Right forelimb (tissue), 1 donor: ENCODE measurements at places on chromosomes 7 and 10.

DNA sequence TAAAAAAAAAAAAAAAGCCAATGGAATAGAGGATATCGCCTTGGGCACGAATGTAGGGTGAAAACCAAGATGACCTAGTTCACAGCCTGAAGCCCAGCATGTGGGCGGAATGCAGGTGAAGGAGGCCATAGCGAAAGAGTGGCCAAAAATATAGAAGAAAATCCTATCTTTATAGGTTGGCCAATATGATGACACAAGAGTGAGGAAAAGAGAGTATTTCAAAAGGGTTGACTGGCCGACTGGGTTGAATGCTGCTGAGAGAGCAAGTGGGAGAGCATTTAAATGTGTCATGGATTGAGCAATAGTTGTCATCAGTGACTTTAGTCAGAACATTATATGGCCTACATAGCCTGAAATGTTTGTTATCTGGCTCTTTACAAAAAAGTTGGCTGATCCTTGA lies 17.2 kb upstream of the GLI3 start:
- DNase-seq = no peak

- DNase-seq = no peak
These were observed 43.6 kb upstream of the R3HCC1L start for GRCh38 chr10:98090822-98091221.

DNA sequence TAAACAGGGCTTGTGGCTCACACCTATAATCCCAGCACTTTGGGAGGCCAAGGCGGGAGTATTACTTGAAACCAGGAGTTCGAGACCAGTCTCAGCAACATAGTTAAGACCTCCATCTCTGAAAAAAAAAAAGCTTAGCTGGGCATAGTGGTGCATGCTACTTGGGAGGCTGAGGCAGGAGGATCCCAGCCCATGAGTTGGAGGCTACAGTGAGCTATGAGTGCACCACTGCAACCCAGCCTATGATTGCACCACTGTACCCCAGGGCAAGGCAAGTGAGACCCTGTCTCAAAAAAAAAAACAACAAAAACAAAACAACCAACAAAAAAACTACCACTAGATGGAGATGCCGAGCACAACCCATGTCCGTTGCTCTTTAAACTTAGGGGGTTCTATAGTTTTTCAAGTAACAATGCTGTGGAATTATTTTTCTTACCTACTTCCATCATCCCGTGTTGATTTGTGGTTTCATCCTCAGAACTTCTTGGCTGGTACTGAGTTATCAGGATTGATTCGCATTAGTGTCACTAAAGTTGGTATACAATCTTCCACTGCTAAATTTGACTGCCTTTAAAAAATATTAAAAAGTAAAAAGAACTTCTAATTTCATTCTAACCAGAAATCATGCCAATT lies 12.2 kb upstream of the REPIN1 start:
- peak; percentile 5 for DNase-seq

DNA sequence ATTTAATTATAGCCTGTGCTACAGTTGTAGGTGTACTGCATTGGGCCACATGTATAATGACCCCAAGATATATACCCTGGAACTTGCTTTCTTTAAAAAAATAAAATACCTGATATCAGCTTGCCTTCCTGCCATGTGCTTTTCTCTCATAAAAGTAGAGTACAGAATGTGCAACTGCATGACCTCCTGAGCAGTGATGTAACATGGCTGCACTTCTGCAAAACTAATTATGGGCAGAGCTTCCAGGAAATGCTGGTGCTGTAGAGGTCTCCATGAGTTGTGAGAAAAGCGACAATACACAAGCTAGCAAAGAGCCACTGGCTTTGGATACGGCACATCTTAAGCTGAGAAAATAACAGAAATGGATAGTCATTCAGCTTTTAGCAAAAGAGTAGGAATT lies 6.5 kb upstream of the ERLIN1 start:
- no peak for DNase-seq

GRCh38 chr7:1024331-1024841 lies 20.0 kb upstream of the GPR146 start:
- no peak for DNase-seq

- DNase-seq = no peak
These were observed 32.0 kb upstream of the NRG3 start for GRCh38 chr10:81843042-81843441.

DNA sequence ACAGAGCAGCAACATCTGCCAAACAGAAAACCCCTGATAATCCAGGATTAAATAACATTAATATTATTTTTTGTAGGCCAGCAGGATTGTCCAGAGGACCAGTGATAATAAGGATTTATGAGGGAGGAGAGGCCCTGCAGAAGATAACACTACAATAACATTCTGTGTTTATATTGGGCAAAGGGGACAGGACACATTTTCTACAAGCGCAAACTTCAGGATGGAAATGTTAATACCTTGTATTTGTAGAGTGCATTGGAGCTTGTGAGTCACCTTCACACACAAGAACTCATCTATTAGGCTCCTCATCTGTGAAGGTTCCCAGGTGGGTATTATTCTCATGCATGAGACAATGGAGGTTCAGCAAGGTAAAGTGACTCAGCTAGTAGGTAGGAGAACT lies 51.0 kb downstream of the BAMBI start:
- DNase-seq = no peak

DNA sequence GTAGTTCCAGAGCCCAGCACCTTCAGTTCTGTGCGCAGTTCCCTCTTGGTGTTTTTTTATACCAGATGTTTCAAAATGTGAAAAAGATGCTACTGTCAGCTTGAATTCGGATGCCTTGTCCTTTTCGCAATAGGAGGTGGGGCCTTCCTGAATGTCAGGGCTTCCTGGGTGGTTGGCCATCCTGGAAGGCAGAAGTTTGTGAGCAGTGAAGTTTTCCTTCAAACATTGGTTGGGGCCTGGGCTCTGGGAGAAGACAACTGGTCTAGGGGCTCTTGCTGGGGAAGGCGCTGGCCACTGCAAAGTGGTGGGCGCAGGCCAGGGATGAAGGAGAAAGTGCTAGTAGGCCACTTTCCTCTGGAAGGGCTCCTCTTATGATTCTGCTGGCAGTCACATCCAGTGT lies 56.8 kb upstream of the JAZF1 start:
- no peak for DNase-seq

GRCh38 chr10:10338339-10338738 lies 679.3 kb upstream of the CELF2 start:
- no peak for DNase-seq

DNA sequence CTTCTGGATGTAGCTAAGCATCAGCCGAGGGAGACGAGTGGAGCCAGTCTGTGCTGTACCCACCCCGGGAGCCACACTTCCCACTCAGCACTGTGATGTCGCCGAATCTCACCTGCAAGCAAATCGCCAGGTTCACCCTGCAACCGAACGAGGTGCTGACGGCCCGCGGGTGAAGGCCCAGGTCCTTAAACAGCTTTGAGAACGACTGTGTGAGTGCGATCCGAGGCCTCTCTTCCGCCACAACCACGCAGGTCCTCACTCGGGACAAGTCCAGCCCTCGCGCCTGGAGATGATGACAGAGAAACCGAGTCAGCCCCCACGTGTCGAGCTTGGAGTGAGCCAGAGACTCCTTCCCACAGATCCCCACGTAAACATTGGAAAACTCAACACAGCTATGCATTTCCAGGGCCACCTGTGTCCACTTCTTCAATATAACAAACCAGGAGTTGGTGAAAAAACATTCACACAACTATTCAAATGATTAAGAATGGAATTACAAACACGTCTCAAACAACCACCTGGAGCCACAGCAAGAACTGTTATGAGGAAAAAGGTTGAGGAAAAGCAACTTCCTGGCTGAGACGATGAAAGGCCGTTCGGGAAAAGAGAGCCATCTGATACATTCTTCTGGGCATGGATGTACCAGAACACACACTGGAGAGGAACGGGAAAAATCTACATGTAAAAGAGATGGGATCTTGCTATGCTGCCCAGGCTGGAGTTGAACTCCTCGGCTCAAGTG lies 191.8 kb downstream of the ZMYND11 start:
- no peak for DNase-seq

DNA sequence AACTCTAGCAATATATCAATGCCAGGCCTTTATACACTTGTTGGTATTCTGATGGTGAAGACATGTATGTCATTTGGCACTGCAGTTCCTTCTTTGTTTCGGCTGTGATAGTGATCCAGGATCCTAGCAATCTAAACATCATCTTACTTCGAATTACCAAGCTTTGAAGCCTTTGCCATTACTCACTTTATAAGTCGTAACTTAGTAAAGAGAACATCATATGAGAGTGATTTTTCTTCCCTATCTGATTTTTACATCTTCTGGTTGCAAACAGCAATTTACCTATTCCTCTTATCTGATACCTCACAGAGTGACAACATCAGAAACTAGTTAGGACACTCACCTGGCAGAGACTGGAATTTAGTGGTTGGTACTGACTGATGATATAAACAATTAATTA lies 7.6 kb upstream of the BPGM start:
- DNase-seq = no peak
